ENCODE measurements at places on chromosomes 12 and 14. TPM values are rescaled to one million over a fixed set of nuclear protein-coding genes. Genes with fewer than 3 reads are reported as not detected.

The FGD4 gene
- 6.4 TPM for total RNA-seq

The CD163L1 gene
- 8.1 TPM for total RNA-seq

The OTOGL gene
- total RNA-seq = 0.08 TPM

The MRPL52 gene
- total RNA-seq = 39.5 TPM

The EPS8 gene
- 150 TPM for total RNA-seq

The KLRK1 gene
- total RNA-seq = not detected

The COQ5 gene
- total RNA-seq = 39.1 TPM

The CCDC196 gene
- total RNA-seq = not detected

The RNFT2 gene
- 4.2 TPM for total RNA-seq

The TAS2R42 gene
- total RNA-seq = not detected

All from smooth muscle cell of the coronary artery (primary cell).